ENCODE measurements at places on chromosomes 12 and 14.
A peak's percentile ranks its signal among the peaks of the same experiment; 100 is the strongest.

DNA sequence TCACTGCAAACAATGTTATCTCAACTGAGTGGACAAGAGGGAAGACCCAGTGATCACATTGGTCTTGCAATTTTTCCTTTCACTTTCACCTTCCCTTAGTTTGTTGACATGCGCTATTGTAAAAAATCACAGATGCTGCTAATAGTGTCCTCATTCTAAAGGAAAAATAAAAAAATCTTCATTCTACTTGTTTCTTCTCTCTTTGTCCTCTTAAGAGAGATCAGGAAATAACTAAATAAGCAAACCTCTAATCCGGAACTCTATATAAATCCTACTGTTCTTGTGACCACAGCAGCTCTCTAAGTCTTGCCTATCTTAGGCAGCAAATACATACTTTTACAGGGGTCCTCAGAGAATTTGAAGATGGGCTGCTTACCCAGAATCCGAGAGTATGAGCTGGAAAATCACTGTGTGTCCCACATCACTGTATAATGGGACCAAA is 257.7 kb downstream of the NAV3 start:
- no peak for DNase-seq

- DNase-seq: no peak
Measured at GRCh38 chr14:62778852-62779251, 266.4 kb downstream of the KCNH5 start.

DNA sequence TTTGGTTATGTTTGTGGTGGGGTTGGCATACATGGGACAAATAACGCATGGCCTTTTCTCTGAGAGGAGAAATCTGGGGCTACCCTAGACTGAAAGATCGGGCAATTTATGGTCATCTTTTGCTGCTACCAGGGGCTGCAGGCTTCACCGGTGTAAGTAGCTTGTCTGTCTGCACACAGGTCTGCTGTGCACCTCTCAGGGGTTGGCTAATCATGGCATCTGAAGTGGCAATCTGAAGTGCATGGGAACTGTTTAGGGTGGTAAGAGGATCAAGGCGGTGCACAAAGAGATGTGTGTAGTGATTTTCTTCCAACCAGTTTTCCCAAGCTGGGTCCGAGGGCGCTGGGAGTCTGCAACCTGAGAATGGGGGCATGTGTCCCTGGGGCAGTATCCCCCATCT is 141.3 kb downstream of the EMP1 start:
- DNase-seq: no peak

DNA sequence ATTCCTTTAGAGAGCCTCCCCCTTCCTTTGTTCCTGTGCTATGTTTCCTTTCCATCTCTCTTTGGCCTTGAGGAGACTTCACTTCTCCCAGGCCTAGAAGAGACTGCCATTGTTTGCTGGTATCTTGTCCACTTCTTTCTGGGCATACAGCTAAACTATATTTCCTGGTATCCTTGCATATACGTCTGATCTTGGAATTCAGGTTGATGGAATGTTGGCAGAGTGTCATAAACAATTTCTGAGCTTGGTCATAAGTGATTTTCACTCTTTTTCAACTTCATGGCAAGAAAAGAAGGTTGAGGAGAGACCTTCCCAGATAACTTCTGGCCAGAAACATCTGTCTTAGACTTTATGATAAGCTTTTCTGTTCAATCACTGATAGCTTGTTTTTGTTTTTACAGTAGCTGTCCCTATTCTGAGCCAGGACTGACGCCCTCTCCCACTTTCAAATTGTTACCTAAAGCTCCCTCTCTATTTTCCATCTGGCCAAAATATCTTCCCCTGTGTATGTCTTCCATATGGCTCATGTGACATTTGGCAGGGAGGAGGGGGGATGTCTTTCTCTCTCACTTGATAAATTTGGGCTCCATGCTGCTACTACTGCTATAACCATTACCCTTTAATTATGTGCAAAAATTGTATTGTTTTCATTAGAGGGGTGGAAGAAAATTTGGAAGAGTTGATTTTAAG is 457.0 kb downstream of the ADAMTS20 start:
- no peak for DNase-seq

- peak; percentile 13 for DNase-seq
Measured at GRCh38 chr12:24596768-24597388, 352.0 kb downstream of the BCAT1 start.

DNA sequence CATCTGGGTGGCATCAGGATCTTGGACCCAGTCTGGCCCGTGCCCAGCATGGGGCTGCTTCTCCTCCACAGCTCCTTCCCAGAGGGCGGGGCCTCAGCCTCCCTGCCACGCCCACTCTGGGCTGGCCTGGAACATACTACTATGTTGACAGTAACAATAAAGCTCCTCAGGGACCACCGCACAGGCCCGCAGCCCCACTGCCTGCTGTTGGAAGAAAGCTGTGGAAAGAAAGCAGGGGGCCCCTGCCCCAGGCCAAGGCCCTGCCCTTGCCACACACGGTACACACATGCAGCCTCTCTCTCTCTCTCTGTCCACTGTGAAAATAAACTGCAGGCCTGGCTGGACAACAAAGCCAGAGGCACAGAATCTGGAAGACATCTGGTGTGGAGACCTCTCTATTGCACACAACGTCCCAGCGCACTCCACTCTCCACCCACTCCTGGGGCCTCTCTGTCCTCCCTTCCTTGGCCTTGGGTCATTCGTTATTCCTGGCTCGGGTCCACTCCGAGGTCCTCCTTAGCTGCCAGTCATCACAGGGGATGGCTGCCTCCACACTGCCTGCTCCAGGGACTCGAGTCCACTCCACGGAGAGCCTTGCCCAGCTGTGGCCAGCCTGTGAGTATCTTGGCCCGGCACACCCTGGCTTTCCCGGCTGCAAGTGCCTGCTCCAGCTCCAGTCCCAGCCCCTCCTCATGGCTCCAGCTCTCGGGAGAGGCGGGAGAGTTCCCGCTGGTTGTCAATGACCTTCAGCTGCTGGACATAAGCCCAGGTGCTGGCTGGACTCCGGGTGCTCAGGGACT is 11.8 kb upstream of the ENDOU start:
- no peak for DNase-seq

DNA sequence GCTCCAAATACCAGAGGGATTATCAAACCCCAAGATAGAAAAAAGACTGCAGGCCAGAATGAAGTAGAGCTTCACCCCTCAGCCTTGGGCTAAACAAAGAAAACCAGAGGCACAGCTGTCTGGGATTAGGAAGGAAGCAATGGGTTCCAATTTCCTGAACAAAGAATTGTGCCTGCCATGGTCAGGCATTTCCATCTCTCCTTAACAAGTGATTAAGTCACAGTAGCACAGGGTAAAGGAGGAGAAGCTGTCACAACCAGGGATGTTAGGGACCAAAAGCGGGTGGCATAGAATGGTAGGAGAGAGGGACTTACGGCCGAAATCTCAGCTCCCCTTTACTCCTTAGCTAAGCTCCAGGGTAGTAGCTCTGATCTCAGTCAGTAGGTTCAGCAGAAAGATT is 33.9 kb downstream of the SPTLC2 start:
- no peak for DNase-seq

DNA sequence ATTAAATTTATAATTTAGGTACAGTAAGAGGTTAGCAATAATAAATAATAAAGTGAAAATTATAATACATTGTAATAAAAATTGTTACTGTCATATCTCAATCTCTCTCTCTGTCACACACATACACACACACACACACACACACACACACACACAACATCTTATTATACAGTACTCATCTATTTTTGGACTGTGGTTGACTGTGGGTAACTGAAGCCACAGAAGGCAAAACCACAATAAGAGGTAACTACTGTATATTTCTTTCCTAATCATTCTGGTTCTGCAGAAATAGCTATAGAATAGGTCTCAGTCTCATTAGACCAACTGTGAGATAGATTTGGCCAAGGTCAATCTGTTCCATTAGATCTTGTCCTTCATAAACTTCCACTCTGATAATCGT is 33.1 kb upstream of the PTPRO start:
- no peak for DNase-seq

Measured in NCI-H2081 treated with DMSO at 0.1 percent for 48 hours (cell line).